ENCODE measurements at places on chromosomes 5 and 9.

DNA sequence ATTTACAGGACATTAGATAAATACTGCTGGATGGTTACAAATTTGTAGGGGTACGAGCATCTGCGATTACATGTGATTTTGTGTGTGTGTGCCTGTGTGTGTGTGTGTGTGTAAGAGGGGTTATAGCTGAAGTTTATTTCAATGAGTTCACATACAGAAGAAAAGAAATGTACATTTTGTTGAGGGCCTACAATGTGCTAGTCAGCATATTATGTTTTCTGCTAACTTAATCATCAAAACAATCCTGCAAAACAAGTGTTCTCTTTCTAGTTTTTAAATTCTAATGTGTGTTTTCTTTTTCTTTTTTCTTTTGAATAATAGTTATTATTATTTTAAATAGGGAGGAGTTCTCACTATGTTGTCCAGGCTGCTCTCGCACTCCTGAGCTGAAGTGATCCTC lies 305.7 kb downstream of the ARL15 start:
- no peak for DNase-seq

DNA sequence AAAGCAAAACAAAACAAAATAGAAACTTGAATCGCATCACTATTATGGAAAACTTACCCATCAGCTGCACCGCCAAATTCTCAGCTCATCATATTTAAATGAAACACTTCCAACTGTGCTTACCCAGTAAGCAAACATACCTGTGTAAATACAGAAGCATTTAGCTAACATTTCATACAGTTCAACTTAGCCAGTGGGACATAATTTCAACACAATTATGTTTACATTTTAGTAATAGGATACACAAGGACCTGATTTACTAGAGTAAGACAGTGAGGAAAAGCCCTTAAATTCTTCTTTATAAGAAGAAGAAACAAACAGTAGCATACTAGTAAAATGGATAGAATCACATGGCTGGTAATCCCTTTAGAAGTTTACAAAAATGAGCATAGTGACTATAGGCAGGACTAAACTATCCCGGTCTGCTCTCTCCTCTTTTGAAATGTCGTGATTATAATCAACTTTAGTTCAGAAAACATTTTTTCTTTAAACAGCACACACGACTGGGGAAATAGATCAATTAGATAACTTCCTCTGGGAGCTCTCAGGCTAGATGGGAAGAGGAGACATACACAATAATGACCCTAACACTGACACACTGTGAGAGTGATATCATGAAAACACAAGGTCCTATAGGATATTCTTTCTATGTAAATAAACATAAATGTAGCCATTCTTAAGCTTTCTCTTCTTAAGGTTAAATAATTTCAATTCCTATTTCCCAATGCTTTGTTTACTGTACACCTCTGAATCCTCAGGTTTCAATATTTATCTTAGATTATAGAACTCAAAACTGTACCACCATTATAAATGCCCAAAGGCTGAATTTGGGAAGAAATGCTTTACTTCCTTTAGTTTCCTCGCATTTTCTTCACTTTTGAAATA lies 15.9 kb upstream of the CDC20B start:
- no peak for DNase-seq

DNA sequence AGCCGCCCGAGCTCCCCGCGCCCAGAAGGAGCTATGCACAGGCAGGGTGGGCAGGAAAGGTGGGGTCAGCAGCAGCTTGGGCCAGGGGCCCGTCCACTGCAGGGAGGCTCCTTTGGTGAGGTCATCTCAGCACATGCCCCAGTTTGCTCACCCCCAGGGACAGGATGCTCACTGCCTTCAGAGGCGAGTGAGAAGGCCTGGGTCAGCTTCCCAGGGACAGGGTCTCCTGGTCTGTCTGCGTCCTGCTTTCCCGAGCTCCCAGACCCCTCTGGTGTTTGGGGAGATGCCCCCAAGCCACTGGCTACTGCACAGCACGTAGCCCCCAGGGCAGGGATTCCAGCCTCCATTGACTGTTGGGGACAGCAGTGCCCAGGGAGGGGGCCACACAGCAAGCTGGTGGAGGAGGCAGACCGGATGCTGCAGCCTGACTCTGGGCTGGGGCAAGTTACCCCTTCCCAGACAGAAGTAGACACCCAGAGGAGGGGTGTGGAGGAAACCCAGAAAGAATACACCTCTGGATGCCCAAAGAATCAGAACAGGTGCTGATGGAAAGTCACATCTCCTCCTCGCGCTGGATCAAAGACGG lies 581 bp upstream of the SARDH start:
- no peak for DNase-seq

DNA sequence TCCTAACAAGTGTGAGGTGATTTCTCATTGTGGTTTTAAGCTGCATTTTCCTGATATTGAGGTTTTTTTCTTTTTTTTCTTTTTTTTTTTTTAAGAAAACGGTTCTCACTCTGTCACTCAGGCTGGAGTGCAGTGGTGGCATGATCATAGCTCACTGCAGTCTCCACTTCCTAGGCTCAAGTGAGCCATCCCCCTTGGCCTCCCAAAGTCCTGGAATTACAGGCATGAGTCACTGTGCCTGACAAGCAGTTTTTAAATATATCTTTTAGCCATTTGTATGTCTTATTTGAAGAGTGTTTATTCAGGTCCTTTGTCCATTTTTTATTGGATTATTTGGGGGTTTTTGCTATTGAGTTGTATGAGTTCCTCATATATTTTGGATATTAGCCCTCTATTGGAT lies 53.8 kb downstream of the GCNT1 start:
- DNase-seq, result no peak

DNA sequence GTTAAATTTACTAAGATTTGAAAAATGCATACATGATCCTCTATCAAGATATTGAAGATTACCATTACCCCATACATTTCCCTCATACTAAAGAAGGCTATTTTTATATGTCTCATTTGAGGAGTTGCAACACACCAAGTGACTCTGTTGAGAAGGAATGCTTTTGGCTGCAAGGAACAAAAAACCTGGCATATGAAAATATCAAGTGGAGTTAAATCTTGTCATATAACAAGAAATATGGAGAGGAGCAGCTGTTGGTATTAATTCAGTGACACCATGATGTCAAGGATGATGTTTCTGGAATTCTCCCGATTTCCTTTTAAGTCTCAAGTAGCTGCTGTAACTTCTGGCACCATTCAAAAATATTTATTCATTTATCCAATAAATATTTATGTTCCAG lies 193.8 kb downstream of the CSNK1G3 start:
- no peak for DNase-seq

DNA sequence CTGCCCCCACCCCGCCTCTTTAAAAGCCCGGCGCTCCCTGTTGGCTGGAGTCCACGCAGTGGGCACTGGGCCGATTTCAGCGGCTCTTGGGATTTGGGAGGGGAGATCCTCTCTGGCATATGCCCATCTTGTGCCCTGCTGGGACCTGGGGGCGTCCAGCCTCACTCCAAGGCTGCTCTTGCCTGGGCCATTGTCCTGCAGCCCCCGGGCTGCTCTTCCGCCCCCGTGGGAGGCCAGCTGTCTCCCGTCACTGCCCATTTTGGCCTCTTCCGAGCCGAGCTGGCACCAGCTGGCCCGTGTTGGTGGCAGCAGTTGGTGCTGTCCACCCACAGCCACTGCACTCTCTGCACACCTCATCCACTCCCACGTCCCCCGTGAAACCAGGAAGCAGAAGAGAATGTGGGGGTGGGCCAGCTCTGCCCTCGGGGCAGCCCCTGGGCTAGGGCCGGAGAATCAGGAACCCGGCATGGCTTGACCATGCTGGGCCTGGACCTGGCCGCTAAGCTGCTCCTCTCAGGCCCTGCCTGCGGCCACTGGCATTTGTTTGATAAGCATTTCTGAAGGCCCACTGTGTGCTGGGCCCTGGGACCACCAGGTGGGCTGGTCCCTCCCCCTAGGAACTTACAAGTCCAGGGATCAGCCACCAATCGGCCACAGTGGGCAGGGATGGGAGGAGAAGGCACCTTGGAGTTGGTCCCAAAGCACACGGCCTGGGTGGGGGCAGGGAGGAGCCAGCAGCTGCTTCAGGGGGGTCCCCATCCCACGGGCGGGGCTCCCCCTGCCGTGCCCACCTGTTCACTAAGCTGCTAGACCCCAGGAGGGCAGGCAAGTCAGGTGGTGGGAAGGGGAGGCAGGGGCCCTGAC lies 2.2 kb downstream of the C8G start:
- DNase-seq, result no peak

All from germinal center (tissue), 1 donor.